ENCODE measurements at places on chromosomes 6 and 20.

- DNase-seq: peak; percentile 22
Observed at GRCh38 chr6:127381384-127381783, 38.0 kb upstream of the ECHDC1 start.

DNA sequence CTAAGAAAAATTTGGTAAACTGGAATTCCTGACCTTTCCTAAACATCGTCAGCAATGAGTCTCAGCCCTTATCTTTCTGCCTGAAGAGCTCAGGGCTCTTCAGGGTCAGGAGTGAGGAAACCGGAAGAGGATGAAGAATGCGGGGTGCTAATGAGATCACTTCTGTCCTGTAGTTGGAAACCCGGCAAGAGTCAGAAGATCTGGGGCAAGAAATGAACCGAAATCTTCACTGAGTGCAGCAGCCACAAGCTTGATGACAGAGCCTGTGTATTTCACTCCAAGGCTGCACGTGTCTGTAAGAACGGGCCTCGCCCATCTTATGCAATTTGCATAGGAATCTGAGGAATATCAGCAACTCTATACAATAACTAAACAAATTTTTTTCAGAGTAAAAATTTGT is 60.4 kb upstream of the QKI start:
- DNase-seq: peak; percentile 86

- DNase-seq: no peak
Observed at GRCh38 chr6:167426084-167426483, 101.2 kb downstream of the TTLL2 start.

DNA sequence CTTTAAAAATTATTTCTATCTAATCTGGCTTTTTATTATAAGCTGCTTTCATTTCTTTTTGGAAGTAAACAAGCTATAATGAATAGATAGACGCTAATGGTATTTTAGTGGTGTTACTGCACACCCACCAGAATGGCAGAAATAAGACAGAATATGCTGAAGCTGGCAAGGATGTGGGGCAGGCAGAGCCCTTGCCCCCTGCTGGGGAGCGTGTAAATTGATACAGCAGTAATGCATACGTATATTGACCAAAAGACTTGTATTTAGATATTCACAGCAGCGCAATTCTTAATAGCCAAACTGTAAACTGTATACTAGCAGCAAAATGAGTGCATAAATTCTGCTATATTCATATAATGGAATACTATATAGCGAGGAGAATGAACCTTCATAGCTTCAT is 35.3 kb downstream of the TMEM181 start:
- no peak for DNase-seq

- DNase-seq: no peak
Observed at GRCh38 chr20:38050686-38051085, 17.1 kb downstream of the RPRD1B start.

DNA sequence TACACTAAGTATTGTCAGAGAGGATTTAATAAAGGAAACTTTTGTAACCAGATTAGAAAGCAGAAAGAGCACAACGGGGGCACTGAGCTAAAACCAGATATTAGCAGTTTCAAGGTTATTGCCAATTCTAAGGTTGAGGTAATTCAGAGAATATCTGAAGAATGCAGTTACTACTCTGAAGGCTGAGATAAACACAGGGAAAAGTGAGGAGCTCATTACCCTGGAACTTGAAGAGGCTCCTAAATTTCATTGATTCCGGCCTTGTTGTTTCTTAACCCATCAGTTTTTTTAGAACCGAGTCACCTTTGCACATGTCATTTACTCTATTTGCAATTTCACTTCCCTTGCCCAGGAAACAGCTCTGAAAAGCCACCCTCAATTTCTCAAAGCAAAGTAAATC is 72.4 kb upstream of the BTBD3 start:
- no peak for DNase-seq

DNA sequence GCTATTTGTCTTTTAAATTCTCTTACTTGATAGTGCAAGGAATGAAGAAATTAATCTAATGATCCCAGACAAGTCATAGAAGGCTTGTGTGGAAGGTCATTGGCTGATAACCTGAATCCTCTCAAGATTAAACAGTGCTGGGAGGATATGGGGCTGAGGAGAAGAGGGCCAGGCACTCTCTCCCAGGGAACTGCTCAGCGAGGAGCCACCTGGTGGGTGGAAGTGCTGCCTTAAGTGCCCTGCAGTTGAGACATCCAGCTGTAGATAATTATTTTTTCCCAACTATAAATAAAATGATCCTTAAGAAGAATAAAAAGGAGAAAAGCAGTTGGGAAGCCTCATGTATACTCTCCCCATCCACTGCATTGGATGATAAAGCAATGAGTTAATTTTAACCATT is 47.9 kb downstream of the BTBD3 start:
- DNase-seq: no peak

GRCh38 chr20:33993576-33994221 is at the start of gene RALY:
TSS of gene RALY (plus strand) at chr20:33993911. CDS start at chr20:34072075, 78,164 bp downstream.
- DNase-seq: peak; percentile 86

DNA sequence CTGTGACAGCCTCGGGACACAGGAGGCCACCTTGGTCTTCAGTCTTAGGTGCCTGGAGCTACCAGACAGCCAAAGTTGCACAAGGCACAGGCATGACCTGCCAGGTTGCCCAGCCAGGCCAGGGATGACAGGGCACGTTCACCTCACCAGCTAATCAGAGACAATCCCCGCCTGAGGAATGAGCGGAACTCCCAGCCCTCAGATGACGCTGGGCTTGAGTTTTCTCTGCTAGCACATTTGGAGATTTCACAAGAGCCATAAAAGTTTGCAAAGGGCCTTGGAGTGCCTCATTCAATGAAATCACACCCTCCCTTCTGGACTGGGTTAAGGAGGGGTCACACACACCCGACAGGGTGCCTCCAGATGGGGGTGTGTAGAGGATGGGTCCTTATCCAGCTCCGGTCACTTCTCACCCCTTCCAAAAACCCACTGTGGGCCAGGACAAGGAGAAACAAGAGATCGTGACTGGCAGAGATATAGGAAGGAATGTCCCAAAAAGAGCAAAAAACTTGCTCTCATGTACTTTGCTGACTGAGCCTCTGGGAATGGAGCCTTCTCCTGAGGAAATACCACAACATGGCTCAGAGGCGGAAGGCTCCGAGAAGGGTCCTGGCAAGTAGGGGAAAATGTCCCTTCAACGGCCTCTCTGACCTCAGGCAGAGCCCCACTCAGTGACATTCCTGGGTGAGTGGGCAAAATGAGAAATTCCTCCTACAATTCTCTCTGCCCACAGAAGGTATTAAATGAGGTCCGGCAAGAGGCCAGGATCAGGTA is 121.6 kb downstream of the ISM1 start:
- no peak for DNase-seq

GRCh38 chr6:14719270-14719669 is 526.6 kb upstream of the JARID2 start:
- DNase-seq: no peak

GRCh38 chr6:136553166-136553787 is 3.1 kb upstream of the MAP7 start:
- DNase-seq: no peak

DNA sequence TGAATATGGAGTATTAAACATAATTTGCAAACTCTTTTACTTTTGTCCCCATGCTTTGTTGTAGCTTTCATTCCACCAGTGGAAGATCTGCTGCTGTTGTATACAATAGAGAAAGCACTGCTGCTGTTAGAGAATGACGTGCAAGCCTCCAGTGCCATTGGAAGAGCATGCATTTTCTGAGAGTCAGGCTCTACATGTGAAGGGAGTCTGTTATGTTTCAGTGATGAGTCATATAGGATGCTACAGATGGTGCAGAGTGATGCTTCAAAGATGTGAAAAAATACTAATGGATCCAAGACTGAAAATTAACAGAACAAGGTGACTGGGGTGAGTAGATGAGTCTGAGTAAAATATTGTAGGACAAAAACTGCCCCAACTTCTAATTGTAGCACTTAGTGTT is 22.4 kb upstream of the BACH2 start:
- DNase-seq: no peak

GRCh38 chr20:9243986-9244385 is 175.1 kb downstream of the PLCB4 start:
- no peak for DNase-seq

GRCh38 chr20:36645998-36646397 is at the start of gene SLA2:
TSS of gene SLA2 (minus strand) at chr20:36646196. CDS start at chr20:36641335, 4,861 bp downstream.
- DNase-seq: peak; percentile 66
